Stimulated activated CD8-positive, alpha-beta memory T cell treated with anti-CD3 and anti-CD28 coated beads, Interleukin-2, amount 100 ng/mL, for 1 hour (primary cell): ENCODE measurements at places on chromosomes 12 and 14.

GRCh38 chr14:22653012-22653621 lies 9.0 kb upstream of the OR6J1 start:
- peak; percentile 21 for DNase-seq

DNA sequence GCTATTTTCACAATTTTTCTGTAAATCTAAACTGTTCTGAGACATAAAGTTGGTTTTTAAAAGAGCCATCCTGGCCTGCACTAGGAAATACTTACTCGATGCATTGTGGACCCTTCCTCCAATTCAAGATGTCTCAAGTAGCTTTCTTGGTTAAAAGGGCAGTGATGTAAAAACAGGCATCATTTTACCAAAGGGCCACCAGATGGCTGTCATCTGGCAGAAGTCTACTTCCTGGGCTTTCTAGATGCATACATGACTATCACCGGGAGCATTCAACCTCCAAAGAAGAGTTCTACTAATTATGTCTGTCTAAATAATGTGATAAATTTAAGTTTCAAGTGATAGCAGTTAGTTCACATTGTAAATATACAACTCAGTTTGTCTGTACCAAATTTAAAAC lies 96.8 kb upstream of the FRMD6 start:
- no peak for DNase-seq

GRCh38 chr14:97709552-97709951 lies 912.4 kb downstream of the VRK1 start:
- DNase-seq, result no peak

- DNase-seq, result no peak
Observed at GRCh38 chr12:44053549-44054127, 217.8 kb downstream of the TMEM117 start.

DNA sequence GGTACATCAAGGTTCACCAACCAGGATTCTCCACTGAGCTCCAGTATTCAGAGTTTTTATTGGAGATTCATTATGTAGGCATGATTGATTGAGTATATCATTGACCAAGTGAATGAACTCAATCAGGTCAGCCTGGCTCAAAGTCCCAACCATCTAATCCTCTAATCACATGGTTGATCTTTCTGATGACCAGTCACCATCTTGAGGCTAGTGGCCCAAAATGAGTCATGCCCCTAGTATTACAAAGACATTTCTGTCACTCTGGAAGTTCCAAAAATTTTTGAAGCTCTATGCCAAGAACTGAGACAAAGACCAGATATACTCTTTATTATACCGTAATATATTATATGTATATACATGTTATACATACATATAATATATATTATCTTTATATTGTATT lies 75.9 kb upstream of the ATF7IP start:
- DNase-seq, result no peak

GRCh38 chr12:49482095-49483051 lies 56.5 kb upstream of the KCNH3 start:
- DNase-seq, result no peak

DNA sequence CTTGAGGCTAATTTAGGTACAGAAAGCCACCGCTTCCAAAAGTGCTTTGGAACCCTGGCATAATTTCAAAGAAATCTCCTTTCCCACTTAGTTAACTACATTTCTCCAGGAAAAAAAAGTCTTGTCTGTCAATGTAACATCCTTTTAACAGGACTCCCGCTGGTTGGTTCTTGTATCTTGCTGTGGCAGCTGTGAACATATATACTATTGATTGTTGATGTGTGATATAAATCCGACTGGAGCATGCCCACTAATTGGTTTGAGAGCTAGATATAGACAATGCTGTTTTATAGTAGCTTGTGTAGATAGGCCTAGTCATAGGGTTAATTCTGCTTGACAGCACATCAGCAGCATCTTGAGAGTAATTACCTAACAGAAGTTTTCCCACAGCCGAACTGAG lies 89.6 kb downstream of the MSRB3 start:
- DNase-seq, result no peak

DNA sequence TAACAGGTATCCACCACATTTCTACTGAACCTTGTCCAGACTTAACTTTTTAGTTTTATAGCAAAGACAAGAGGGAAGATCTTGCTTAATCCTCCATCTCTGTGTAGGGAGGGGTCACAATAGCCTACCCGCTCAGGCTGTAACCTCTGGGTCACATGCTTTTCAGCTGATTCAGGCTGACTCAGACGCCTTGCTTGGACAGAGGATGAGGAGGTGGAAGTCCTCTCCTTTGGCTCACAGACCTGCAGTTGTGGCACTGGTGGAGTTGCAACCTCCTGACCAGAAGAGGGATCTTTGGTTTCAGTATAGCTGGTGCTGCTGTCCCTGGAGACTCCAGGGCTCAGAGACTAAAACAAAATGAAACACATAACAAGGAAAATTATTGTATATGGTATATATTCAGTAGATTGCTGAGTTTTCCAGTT lies 16.2 kb downstream of the ACIN1 start:
- no peak for DNase-seq

DNA sequence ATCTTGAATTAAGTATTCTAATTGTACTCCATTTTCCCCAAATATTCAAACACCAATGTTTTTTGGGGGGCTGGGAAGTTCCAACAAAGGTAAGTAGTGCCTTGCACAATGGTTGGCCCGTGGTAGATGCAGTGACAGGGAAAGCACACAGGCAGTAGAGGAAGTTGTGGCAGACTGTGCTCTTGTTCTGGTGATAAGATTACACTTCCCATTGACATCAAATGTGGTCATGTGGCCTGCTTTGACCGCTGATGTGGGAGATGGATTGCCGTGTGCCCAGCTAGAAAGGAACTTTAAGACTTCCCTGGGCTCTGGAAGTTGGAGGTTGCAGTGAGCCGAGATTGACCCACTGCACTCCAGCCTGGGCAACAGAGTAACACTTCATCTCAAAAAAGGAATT lies 223.8 kb downstream of the VRK1 start:
- DNase-seq, result no peak

GRCh38 chr14:76908834-76909233 lies 82.6 kb downstream of the LRRC74A start:
- no peak for DNase-seq

- no peak for DNase-seq
Observed at GRCh38 chr12:77494296-77494695, 336.4 kb upstream of the NAV3 start.

DNA sequence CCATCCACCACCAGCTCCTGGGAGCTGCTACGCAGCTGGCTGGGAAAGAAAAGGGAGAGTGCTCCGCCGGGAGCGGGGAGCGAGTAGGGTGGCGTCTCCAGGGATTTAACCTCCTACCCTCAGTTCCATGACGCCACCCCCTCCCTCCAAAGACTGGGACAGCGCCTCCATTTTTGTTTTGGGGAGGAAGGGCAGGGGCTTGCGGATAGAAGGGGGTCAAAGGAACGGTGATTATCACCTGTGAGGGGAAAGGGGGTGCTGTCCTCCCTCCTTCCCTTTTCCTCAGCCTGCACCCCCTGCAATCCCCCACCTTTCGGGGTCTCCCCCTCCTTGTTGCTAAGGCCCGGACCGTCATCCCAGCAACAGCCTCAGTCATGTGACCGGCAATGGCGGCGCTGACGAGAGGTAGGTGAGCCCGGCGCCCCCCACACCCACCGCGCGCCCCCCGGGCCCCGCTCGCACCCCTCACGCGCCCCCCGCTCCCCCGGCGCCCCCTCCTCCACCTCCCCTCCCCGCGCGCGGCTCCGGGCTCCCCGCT lies at the start of gene DTX3:
DTX3 (plus strand) TSS at position 371 of the 538 bp plus-strand sequence. CDS start 1,694 bp downstream, outside the sequence.
- no peak for DNase-seq

DNA sequence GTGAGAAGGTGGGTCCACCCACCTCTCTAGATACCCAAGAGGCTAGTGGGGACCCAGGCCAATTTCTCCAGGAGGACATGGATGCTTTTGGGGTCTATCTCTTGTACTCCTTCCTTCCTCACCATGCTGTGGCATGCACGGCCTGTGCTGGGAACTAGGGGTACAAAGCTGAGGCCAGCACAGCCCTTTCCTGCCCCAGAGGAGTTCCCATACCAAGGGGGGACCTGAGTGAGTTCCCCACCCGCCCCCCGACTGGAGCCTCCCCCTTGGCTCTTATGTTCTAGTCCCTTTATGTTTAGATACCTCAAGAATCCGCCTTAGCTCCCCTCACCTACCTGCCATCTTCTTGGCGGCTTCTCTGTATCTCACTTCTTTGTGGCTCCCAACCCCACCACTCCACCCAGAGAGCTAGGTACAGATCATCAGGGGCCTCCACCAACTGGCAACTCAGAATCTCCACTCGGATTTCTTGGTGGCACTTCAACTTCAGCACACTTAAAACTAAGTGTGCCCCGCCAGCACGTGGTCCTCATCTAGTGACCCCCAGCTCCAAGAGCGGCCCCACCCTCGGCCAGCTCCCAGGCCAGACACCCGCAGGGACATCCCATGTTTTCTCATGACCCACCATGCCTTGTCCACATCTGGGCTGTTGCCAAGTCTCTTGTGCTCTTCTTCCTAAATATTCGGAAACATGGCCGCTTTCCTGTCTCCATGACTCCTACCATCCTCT lies 115.2 kb upstream of the RTL1 start:
- no peak for DNase-seq

DNA sequence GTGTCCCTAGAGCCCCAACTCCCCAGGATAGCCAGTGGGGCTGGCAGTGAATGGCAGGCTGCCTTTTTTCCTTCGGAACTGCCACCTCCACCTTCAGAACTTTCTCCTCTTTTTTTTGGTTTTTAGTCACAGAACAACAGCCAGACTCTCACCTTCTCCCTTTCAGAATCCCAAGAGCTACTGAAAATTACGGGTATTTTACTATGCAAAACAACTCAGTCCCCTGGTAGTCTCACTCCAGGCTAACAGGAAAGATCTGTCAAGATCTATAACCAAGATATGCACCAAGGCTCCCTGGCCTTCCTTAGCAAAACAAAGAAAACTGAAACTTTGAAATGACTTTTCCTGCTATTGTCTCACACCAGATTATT lies 12.5 kb downstream of the PLEKHG6 start:
- no peak for DNase-seq

GRCh38 chr14:87351007-87351406 lies 642.0 kb downstream of the GALC start:
- no peak for DNase-seq

- no peak for DNase-seq
Observed at GRCh38 chr12:119088685-119089379, 89.9 kb upstream of the HSPB8 start.

- no peak for DNase-seq
Observed at GRCh38 chr14:89750281-89750755, 204.2 kb downstream of the EFCAB11 start.

- no peak for DNase-seq
Observed at GRCh38 chr14:26281280-26281998, 316.4 kb downstream of the NOVA1 start.

- no peak for DNase-seq
Observed at GRCh38 chr14:101234999-101235334, 326.3 kb upstream of the DIO3 start.

DNA sequence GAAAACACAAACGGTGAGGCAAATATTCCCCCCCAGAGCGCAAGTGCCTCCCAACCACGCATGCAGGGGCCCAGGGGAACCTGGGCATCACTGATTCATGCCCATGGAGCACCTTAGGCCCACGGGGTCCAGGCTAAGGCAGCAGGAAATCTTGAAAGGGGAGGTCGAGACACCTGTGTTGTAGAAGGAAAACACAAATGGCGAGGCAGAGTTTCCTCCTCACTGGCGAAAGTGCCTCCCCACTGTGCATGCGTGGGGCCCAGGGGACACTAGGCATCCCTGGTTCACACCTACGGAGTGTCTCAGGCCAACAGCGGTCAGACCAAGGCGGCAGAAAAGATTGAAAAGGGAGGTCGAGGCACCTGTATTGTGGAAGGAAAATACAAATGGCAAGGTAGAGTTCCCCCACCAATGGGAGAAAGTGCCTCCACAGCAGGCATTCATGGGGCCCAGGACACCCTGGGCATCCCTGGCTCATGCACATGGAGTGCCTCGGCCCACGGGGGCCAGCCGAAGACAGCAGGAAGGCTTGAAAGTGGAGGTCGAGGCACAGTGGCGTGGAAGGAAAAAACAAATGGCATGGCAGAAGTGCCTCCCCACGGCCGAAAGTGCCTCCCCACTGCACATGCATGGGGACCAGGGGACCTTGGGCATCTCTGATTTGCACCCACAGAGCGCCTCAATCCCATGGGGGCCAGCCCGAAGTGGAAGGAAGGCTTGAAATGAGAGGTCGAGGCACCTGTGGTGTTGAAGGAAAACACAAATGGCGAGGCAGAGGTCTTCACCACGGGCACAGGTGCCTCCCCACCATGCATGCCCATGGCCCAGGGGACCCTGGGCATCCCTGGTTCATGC lies 368.8 kb downstream of the ALG10 start:
- no peak for DNase-seq

DNA sequence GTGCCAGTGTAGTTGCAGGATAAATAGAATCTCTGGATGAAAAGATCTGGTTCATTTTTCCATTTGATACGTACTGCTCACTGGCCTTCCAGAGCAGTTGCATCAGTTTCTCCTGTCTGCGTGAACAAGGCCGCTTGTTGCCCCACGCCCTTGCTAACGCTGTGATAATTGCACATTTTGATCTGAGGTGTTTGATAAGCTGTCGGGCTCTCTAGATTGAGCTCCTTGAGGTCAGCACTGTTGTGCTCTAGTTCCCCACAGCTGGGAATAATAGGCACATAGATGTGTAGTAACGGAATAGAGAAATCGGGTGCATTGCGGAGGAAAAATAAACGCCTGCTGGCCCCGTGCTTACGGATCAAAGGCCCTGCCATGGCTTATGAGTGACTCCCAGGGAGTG lies 42.8 kb upstream of the TRAF3 start:
- DNase-seq, result no peak

DNA sequence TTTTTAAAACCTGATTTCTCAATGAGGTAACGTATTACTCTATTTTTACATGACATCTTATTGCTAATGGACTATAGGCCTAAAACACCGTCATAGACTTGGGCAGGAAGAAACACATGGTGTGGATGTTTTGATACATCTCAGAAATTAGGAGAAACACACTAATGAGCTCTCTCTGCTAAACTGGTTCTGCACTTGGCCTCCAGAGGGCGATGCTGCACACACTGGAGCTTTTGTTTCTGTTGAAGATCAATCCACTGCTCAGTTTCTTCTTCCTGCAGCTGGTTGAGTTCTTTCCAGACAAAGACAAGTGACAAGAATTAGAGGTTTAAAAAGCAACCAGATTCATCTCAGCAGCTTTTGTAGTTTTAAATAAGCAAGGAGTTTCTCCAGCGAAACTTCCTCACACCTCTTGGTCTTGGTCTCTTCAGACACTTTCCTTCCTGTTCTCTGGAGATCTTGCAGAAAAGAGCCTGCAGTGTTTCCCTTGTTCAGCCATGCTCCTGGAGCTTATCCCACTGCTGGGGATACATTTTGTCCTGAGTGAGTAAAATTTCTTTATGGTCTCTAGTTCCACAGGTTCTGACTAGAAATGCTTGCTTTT lies 178.5 kb upstream of the OR4E1 start:
- DNase-seq, result peak; percentile 50

- no peak for DNase-seq
Observed at GRCh38 chr14:100874411-100875091, 29.0 kb downstream of the RTL1 start.

- no peak for DNase-seq
Observed at GRCh38 chr12:6312529-6313325, 2.2 kb downstream of the PLEKHG6 start.
